ENCODE measurements at places on chromosomes 7 and 10.

DNA sequence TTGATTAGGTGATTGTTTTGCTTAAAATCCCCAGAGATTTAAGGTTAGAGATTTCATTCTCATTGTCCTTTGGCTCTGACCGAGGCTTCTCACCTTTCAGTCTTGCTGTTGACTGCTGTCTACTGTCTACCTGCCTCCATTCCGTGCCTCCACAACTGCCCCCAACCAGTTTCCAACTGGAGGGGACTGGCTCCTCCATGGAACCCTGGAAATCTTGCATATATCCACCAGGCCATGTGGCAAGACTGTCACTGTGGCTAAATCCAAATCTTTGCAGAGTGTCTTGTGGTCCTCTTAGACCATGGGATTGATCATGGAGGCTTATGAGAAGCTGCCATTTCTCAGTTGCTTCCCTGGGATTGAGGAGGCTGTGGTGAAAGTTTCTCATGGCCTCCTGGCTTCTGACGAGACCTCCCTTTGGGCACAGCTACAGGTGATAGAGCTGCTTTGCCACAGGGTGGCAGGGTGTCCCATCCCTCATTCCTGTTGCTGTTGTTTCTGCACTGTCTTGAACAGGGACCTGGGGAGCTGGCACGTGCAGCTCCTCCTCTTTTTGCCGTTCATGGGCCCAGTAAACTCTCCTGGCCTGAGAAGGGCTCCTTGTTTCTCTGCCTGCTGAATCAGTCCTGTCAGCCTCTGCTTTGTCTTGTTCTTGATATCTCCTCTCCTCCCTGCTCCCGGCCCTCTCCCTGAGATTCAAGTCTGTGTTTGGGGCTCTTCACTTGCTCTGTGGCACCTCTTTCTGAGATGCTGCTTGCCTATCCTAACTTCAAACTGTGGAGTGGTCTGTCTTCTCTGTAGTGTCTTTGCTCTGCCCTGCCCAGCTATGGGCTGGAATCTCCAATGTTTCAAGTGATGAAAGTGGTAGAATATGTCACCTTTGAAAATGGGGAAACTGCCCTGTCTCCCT is 63.6 kb upstream of the IGFBP3 start:
- no peak for DNase-seq

DNA sequence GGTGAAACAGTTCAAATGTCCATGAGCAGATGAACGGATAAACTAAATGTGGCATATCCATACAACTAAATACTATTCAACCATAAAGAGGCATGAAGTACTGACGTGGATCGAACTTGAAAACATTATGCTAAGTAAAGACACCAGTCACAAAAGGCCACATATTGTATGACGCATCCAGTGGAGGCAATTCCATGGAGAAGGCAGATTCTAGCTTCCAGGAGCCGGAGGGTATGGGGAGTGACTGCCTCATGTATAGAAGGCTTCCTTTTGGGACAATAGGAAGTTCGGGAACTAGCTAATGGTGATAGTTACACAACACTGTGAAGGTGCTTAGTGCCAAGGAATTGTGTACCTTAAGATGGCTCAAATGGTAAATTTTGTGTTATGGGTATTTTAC is 98.4 kb downstream of the VIPR2 start:
- no peak for DNase-seq

DNA sequence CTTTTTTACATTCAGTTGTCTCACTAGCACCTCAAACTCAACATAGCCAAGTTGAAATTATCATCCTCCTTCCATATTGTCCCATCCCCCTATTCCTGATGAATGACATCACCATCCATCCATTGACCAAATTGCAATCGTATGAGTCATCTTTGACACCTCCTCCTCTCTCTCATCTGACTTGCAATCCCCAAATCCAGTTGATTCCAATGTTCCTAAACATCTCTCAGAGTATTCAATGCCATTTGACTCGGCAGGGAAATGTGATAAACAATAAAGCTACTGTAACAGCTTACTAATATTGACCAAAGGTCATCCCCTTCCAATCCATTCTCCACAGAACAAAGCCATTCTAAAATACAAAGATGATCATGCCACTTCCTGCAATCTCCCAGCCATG is 1047.8 kb downstream of the NRG3 start:
- no peak for DNase-seq

DNA sequence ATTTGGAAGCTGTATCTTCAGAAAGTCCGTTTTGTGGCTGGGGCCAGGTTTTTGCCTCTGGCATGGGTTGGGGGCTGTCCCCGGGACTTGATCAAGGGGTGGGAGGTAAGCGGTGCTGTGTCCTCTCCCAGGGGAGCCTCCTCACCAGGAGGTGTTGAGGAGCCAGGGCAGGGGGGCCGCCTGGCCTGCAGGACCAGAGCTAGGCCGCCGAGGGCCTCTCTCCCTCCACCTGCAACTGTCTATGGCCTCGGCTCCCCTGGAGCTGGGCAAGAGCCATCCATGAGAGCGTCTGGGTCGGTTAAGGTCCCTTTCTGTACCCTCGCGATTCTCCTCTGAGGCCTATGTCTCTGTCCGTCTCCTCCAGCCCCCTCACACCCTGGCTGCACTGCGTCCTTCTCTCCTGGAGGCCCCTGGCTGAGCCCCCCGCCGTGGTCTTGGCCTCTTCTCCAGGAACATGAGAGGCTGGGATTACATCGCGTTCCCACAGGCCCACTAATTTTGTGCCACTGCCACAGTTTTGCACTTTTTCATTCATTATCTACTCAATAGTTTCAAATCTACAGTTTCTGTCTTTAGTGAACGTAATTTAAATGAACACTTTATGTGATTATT is 20.6 kb downstream of the CALML5 start:
- no peak for DNase-seq

DNA sequence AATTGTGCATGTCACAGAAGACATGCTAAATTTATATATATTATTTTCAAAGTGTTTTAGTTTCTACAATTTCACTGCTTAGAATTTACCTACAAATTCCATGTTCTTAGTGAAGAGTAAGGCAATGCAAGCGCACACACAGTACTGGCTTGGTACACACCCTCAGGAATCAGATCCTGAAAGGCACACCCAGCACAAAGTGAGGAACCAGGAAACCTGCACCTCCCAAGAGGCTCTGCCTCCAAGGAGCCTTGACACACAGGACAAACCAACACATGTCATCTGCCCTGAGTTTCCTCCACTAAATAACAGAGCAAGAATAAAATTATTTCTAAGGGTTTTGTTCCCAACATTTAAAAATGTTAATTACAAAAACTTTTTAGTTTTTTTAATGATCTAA is 156.2 kb downstream of the PARD3 start:
- no peak for DNase-seq

- DNase-seq = no peak
Measured at GRCh38 chr7:14206121-14206520, 216.7 kb upstream of the ETV1 start.

DNA sequence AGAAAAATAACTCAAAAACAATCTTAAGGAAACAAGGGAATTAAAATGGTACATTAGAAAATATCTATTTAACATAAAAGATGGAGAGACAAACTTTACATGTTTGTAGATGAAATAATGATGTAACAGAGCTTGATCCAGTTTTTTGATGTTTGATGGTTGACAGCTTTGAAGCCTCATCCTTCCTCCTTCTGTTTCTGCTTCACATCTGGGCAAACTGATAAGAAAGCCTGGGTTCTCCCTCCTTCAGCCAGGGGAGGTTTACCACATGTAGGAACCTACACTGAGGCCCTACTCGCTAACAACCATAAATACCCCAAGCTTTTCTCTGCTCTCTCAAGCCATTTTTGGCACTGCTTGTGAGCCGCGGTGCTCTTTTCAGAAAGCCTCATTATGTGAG is 82.8 kb upstream of the ZNF32 start:
- DNase-seq = no peak

GRCh38 chr7:131390275-131390674 is 62.6 kb downstream of the MKLN1 start:
- DNase-seq = no peak

- no peak for DNase-seq
Measured at GRCh38 chr10:14429043-14429700, 98.4 kb upstream of the FRMD4A start.

DNA sequence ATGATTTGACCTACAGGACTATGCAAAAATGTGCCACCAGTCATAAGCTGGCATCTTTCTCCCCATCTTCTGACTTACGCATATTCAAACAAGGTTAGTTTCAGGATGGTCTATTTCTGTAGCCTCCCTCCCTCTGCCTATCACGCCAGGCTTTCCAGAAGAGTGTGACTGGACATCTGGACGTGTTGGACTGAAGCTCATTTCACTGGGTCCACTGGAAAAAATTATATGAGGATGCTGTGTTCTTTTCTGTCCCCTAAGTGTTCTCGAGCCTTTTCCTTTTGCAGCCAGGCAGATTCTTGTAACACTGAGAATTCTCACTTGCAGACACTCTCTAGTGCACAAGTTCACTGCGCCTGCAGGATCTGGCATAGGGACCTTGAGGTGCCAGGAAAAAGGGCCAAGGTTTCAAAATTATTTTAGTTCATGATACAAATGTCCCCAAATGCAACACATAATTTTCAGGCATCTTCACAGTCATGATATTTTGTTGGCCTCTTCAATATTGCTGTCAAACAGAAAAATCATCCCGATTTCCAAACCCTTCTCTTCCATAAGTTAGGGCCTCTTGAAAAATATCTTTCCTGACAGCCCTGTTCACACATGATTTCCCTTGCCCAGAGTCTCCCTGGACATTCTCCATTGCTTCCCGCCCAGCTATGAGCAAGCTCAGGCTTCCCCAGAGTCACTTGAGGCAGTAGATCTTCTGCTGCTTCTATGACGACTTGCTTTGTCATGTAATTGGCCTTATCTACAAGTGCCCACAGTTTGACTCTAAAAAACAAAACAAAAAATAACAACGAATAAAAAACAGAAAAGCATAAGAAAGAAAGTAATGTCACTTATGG is 170.4 kb downstream of the BMPER start:
- no peak for DNase-seq

DNA sequence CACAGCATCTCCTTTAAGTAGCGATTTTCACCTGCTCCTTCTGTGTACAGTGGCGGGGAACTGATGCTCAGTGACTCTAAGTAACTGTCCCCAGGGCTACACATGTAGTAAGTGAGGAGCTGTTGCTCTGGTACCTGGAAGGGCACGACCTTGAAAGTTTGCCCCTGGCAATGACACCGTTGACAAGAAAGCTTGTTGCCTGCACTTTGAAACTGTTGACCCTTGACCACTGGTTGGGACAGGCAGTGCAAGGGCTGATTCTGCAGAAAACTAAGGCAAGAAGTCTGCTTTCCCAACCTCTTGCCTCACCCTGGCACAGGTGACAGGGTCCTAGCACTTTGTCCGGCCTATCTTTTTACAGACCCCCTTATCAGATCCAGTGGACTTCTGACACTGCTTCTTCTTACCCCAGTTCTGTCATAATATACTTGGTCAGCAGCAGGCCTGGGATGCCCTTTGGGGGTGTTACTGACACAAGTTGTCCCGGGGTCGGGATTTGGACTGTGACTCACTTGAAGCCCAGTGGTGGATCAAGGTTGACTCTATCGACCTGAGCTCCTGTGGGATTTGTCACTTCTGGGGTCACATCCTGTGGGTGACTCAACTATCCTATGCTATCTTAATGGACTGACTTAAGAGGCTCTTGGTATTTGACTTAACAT is 5.8 kb downstream of the ACSL5 start:
- DNase-seq = no peak

- DNase-seq = no peak
Measured at GRCh38 chr7:113100121-113100603, 13.5 kb upstream of the GPR85 start.

DNA sequence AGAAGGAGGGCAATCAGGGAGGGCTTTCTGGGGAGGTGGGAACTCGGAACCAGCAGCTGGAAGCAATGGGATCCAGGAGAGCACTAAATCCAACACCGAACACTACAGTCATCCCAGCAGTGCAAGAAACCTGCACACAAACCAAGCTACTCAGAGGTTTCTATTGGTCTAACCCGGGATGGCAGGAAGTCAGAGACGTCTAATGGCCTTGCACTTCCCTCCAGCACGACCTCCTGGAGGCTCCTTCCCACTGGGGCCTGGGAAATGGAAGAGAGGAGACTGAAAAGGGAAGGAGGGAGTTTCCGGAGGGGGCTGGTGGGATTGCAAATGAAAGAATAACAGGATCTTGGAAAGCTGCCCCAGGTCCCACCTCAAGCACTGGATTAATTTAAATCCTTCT is 56.3 kb downstream of the TEX36 start:
- DNase-seq = peak; percentile 28

GRCh38 chr7:2475678-2476015 is 551 bp downstream of the GRIFIN start:
- no peak for DNase-seq

DNA sequence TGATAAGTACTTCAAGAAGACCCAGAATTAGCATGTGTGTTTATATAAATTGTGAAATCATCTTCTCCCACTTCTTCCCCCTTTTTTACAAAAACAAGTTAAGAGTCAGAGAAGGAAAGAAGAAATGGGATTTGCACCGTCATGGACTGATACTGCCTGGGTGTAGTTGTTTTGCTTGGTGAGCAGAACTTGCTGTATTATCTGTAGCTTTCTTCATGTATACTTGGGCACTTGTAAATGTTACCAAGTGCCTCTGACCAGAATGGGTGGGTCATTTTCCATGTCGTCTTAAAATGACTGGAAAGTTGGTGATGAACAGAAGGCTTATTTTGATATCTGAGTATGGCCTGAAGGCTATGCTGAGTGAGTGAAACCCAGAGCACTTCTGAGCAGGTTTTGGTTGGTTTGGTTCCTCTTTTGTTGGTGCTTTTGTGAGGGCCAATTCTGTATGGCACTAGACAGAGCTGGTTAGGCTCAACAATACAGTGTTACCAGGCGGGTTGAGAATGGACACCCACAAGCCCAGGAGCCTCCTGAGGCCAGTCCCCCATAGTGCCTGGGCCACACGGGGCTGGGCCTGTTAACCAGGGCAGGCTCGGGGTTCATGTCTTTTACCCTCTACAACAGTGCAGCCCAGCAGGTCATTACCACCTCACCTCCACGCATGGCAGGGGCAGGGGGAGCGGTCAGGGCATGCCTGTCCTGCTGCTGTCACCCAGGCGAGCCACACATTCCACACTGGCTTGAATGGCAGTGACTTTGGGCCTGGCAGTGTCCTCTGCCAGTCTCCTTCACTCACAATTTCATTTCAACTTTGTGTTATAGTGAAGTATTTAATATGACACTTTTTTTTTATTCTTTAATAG is 115.1 kb downstream of the CCNY start:
- DNase-seq = no peak

GRCh38 chr10:84497978-84498377 is 169.6 kb downstream of the CCSER2 start:
- no peak for DNase-seq

GRCh38 chr10:126468876-126469643 is 80.8 kb upstream of the ADAM12 start:
- DNase-seq = no peak
